Gastrocnemius medialis (tissue), 4 donors: ENCODE measurements at places on chromosomes 12 and 14. TPM values are rescaled to one million over a fixed set of nuclear protein-coding genes. Genes with fewer than 3 reads are reported as not detected.

DNA sequence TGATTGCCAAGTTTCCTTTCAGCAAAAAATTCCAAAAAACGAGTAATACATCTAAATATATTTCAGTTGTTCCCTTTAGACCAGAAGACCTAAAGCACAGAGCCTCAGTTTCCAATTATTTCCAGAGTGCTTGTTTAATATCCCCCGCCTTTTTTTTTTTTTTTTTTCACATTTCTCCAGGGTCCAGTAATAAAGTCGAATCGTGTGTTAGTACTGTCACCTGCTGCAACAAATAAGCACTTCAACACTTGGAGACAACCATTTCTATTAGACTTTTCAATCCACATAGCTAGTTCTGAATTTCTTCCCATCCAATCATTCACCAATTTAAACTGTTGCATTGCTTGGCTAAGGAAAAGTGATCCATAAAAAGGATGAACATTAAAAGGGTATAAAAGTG is 13.6 kb downstream of the PDE6H start:
- H3K4me1 ChIP-seq = no peaks in the 10 kb centered on the region
- DNase-seq = no peak
- no peaks in the 10 kb centered on the region for H3K27me3 ChIP-seq
- no peaks in the 10 kb centered on the region for H3K36me3 ChIP-seq
- H3K4me3 ChIP-seq = no peak overlapping the region

GRCh38 chr12:109329003-109329402 is 18.7 kb upstream of the MYO1H start:
- no peak overlapping the region for H3K4me3 ChIP-seq
- H3K4me1 ChIP-seq = no peaks in the 10 kb centered on the region
- no peaks in the 10 kb centered on the region for H3K27me3 ChIP-seq
- DNase-seq = no peak

TDP1 gene
- total RNA-seq = 4.3 TPM

KRT85 gene
- total RNA-seq = not detected

SALL2 gene
- total RNA-seq = 1.1 TPM

ASCL1 gene
- total RNA-seq = 0.20 TPM
